ENCODE measurements at places on chromosomes 7 and 10.

DNA sequence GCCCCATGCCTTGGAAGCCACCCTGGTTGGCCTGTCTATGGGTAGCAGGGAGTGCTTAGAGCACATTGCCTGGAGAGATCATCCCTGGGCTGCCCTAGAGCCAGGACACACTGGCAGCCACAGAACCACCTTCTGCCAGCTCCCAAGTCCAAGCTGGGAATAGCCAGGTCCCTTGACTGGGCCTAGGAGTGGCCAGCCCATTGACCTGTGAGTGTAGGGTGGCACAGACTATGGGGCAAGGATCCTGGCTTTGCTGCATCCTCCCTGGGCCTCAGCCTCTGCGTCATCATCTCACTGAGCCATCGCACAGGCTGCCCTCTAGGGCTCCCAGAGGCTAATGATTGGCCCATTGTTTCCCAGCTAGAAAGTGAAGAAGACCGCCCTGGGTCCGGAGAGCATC lies 7.0 kb downstream of the AQP1 start:
- no peak for DNase-seq

DNA sequence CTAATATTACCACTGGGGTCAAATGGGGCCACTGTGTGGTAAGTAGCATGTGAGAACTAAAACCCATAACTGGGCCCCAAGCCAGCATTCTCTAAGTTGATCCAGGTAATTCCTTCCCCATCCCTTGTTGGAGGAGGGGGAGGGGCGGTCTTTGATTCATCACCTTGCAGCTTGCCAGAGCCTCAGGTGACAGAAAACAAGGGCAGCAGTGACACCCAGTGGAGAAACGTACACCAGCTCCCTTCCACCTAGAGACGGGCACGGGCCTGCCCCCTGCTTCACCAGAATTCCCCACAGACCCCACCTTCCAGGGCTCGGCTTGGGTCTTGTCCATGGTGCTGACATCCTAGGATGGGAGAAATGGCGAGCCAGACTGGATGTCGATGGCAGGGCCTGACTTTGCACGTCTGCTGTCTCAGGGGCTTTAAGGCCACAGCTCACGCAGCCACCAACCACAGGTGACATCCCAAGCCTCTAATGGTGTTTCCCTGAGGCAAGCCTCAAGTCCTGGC lies 102.0 kb downstream of the STRA8 start:
- DNase-seq, result peak; percentile 8

DNA sequence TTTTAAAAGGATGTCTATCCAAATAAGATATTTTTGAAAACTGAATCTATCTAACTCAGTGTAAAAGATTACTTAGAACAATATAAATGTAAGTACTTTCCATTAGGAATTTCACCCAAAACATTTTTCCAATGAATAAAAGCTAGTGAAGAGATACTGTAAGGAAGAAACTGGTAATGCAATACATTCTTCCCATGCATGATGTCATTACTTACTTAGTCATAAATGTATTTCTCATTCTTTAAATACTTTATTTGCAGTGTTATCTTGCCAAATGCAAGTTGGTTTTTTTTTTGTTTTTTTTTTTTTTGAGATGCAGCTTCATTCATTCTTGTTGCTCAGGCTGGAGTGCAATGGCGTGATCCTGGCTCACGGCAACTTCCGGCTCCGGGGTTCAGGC lies 265.6 kb downstream of the PHF14 start:
- no peak for DNase-seq

DNA sequence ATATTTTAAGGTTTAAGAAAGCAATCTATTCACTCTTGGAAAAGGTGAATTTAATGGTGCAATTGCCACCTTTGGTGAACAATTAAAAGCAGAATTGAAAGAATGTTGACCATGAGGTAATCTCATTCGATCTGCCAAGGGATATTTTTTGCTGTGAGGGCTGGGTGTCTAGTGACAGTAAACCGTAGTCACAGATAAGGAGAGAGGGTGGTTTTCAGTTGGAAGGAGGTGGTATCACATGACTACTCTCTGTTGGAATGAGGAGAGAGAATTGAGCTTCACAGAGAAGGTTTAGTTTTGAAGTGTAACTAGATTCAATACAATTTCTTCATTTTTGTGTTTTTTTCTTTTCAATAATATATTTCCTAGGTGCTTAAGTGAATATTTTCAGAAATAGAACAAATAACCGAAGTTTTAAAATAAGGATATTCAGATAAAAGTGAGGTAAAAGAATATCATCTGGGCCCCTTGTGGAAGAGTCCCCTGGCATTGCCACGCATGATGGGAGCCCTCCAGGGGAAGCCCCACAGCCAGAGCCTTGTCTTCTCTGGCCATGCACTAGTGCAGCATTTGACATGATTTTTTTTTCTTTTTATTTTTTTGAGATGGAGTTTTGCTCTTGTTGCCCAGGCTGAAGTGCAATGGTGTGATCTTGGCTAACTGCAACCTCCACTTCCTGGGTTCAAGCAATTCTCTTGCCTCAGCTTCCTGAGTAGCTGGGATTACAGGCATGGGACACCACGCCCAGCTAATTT lies 73.4 kb downstream of the GPR141 start:
- DNase-seq, result no peak

DNA sequence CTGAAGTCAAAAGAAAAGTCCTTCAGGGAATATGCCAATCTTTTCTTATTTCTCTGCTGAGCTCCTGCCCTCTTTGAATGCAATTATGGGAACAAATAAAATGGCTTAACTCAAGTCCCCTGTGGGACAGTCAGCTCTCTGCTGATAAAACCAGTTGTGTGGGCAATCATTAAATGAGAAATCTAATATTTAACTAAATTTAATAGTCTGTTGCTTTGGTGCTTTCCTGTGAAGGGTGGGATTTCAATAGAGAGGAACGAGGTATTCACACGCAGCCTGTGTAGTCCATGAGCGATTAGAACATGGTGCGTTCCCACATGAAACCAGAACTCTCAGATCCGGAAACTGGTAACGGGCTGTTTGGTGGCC lies 138.4 kb downstream of the PAXIP1 start:
- no peak for DNase-seq

DNA sequence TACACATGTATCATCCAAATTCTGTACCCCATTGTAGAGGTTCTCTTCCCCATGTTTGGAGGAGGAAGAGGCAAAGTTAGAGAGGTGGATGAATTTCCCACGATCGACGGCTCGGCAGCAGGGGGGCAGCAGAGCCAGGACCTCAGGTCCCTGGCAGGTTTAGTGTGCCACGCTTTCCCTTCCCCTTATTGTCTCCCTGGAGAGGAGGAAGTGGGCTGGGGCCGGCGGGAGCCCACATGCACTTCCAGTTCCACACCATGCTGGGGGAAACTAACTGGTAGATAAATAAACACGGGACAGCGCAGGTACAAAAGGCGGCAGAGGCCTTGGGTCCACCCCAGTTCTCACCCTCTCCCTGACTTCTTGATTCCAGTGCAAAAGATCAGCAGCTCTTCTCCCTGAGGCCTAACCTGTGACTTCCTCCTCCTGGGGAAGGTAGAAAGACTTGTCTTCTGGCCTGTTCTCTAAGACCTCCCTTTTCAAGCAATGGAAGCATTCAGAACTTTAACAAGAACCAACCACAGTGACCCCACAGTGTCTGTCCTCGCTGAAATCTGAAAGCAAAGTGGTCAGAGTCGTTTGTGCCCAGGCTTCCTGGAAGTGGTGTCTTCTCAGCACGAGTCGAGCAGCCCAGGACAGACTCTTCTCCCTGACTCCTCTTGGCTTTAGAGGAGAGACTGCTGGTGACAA lies 30.5 kb upstream of the SRGN start:
- no peak for DNase-seq

GRCh38 chr10:112755446-112756234 lies 194.4 kb upstream of the TCF7L2 start:
- no peak for DNase-seq

GRCh38 chr10:73773152-73773879 lies 8.5 kb upstream of the CHCHD1 start:
- no peak for DNase-seq

GRCh38 chr7:114921631-114922025 lies 266 bp upstream of the MDFIC start:
- peak; percentile 25 for DNase-seq

GRCh38 chr7:70392256-70392876 lies 739.6 kb upstream of the GALNT17 start:
- DNase-seq, result no peak

GRCh38 chr10:125641398-125641797 lies 41.6 kb downstream of the TEX36 start:
- DNase-seq, result no peak

GRCh38 chr10:83957168-83957947 lies 182.0 kb upstream of the GHITM start:
- DNase-seq, result no peak

DNA sequence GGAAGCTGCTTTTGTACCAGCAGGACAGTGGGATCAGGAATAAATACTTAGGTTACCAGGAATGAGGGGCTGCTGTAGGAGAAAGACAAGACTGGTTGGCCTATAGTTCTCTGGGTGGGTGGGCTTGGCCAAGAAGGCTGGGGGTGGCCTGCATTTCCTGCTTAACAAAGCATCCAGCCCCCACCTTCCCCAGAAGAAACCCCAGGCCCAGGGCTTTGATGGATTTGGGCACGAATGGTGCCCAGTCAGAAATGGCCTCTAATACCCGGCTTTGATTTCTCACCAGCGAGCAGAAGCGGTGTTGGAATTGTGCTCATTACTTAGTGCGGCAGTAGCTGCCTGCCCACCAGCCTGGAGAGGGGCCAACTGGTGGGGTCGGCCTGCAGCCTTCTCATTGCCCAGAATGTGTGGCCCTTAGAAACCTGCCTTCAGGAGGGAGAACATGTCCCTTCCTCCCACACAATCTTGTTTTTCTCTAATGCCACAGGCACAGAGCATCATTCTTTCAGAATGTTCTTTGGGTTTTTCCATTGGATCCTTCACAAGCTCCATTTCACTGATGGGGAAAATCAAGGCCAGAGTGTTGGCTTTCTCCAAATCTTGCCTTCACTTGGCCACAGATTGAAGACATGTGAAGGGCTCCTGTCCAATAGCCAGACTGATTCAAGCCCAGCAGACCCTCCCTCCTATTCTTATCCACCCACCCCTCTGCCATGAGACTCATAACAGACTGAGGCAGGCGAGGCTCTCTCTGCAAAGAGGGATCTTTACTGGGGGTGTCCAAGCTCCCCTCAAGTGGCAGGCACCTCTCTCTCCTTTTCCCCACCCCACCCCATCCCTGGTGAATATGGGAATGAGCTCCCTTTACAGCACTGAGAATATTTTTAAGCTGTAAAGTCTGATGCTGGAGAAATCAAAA lies 2.5 kb downstream of the UNC5B start:
- DNase-seq, result no peak

- DNase-seq, result no peak
Measured at GRCh38 chr10:1369665-1370064, 313.5 kb downstream of the WDR37 start.

- no peak for DNase-seq
Measured at GRCh38 chr10:99629625-99629978, 9.4 kb upstream of the SLC25A28 start.

DNA sequence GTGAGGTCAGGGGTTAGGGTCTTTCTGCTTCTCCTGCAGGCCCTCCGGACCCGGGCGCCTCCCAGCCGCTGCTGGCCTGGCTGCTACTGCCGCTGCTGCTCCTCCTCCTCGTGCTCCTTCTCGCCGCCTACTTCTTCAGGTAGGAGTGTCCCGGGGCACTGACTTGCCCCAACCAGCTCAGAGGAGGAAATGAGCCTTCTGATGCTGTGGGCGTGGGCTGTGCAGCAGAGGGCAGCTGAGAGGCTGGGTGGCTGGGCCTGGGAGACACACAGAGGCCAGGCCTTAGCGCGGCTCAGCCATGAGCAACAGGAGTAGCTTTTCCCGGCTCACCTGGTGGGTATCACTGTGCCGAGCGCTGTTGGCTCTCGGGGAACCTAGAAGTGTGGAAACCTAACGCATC lies 78.9 kb downstream of the MKI67 start:
- DNase-seq, result peak; percentile 65

GRCh38 chr7:56092789-56093531 lies at the start of gene PHKG1:
Gene PHKG1 (minus strand): TSS chr7:56092952. CDS start chr7:56088941, 4,011 bp downstream.
- DNase-seq, result no peak

- DNase-seq, result peak; percentile 34
Measured at GRCh38 chr10:21525367-21526187, at the start of gene SKIDA1. Gene SKIDA1 (minus strand): TSS chr10:21525682. CDS start chr10:21517822, 7,860 bp downstream.

GRCh38 chr10:12540341-12540781 lies 191.0 kb downstream of the CAMK1D start:
- no peak for DNase-seq

DNA sequence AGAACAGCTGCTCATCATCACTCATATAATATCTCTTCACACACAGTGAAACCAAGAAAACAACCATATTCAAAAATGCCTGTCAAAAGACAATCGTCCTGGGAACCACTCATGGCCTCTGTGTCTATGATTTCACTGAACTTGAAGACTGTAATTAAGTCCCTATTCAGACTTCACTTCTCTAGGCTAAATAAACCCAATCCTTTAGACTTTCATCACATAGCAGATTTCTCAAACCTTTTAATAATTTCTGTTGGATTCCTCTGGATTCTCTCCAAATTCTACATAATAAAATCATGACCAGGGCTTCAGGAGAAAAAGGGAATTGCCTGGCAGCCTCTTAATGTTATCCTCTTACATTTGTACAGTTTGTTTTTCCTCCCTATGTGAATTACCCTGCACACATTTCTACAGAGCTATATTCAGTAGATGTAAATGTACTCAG lies 201.1 kb downstream of the LRRN3 start:
- no peak for DNase-seq

DNA sequence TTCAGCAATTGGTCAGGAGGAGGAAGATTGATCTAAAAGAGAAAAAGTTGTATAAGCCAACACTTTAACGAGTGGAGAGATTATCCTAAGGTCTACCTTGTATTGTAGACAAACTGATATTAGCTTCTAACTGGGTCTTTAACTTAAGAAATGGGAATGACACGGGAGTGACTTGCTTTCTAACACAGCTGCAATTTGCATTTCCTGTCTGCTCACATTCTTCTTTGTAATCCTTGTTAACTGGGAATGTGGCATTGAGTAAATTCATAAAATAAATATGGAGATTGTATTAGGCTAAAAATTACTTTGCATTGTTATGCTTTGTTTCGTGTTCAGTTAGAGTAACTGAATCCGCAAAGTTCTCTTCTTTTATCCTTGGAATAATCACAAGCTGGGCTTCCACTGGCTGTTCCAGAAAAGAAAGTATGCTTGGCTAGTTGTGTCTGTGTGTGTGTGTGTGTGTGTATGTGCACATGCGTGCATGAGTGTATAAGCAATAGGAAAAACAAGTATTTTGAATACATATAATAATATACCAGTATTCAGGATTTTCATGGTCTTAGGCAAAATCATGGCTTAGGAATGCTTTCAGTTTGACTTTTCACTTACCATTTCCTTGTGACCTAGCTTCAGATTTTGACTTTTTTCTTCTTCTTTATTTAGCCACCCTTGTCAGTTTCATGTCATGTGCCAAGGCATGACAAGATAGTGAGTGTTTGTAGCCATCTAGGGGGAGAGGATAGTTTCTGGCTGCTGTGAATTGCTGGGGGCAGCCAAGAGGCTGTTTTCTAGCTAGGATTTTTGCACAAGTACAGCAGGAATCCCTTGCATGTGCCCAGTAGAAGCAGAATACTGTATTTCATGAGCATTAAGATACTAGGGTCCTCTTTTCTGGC lies 54.5 kb upstream of the FZD8 start:
- no peak for DNase-seq

GRCh38 chr10:44383749-44384600 lies 922 bp downstream of the CXCL12 start:
- DNase-seq, result no peak

- no peak for DNase-seq
Measured at GRCh38 chr7:45162943-45163691, 5.5 kb downstream of the RAMP3 start.

All from activated CD8-positive, alpha-beta memory T cell treated with anti-CD3 and anti-CD28 coated beads for 1 hour (primary cell).